Stomach (tissue), 19 donors: ENCODE measurements at places on chromosomes 1 and 21. TPM values are rescaled to one million over a fixed set of nuclear protein-coding genes. Genes with fewer than 3 reads are reported as not detected.

DNA sequence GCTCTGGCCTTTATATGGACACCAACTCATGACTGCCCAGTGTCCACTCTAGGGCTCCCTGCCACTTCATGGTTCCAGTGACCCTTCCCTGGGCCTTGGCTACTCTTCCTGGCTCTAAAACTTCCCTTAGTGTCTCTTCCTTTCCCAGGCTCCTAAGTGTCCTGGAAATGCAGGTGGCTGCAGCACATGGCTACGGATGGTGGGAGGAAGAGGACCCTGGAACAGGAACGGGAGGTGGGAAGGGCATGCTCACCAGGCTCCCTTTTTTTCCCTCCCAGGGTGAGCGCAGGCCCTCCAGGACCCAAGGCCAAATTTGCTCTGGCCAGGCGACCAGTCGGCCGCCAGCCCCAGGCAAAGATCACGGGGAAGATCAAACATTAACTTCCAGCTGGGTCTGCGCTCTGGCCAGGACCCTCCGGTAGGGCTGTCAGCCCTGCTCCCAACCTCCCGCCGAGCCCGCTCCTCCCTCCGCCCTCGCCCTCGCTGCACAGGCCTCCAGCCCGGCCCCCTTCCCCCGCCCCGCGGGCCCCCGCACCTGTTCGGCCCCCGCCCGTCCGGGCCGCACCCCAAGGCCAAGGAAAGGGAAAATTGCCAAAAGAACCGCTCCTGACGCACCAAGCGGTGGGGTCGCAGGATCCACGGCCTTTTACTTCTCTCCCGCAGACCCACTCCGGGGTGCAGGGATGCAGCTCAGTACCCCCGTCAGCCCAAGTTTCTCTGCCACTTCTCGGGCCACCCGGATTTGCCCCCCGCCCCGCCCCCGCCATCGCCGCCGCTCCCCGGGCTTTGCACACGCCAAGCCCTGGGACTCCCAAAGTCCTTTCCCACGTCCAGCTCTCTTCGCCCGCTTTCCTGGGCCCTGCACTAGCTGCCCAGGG lies 894 bp downstream of the TCEA3 start:
- DNase-seq, result peak; percentile 88

- peak; percentile 63 for DNase-seq
These were observed 50.6 kb upstream of the LYPLAL1 start for GRCh38 chr1:219123036-219123435.

GRCh38 chr21:28142697-28143096 lies 850.0 kb downstream of the LTN1 start:
- DNase-seq, result no peak

GRCh38 chr1:43197343-43198127 lies 25.4 kb downstream of the CFAP57 start:
- DNase-seq, result no peak

DNA sequence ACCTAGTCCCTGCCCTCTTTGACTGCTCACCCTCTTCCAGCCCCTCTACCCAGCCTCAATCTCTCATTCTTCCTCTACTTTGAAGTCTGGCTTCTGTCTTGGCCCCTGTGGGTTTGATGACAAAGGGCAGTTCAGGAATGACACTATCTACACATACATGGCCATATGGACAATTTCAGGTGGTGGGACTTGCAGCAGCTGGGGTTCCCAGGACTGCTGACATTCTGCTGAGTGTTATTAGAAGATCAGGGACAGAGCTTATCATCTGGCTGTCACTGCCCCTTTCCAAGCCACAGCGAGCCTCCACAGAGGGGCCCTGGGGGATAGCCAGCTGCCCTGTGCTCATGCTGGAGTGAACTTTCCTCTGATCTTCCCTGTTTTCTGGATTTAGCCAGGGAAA lies 97.4 kb upstream of the IPO9 start:
- no peak for DNase-seq

GRCh38 chr1:116326486-116326885 lies 46.6 kb upstream of the ATP1A1 start:
- no peak for DNase-seq

- no peak for DNase-seq
These were observed 29.9 kb downstream of the GIPC2 start for GRCh38 chr1:78075621-78076020.

GRCh38 chr21:16409352-16409751 lies 679.6 kb downstream of the USP25 start:
- DNase-seq, result no peak

- DNase-seq, result no peak
These were observed 61.8 kb upstream of the ETS2 start for GRCh38 chr21:38743772-38744529.

TNFRSF4 gene
- not detected for total RNA-seq

SLC6A9 gene
- 2.3 TPM for total RNA-seq

CLCA4 gene
- not detected for total RNA-seq

MMEL1 gene
- 4.5 TPM for total RNA-seq

ETNK2 gene
- total RNA-seq, result 0.45 TPM

OR2L3 gene
- total RNA-seq, result not detected
